Stimulated activated CD4-positive, alpha-beta T cell treated with anti-CD3 and anti-CD28 coated beads, TNF-alpha, amount 100 ng/mL, for 1 hour (primary cell): ENCODE measurements at places on chromosomes 16 and 17.

GRCh38 chr16:50681021-50681885 lies at the start of gene SNX20:
TSS of gene SNX20 (minus strand) at chr16:50681312. CDS start at chr16:50677526, 3,786 bp downstream.
- no peak for DNase-seq

DNA sequence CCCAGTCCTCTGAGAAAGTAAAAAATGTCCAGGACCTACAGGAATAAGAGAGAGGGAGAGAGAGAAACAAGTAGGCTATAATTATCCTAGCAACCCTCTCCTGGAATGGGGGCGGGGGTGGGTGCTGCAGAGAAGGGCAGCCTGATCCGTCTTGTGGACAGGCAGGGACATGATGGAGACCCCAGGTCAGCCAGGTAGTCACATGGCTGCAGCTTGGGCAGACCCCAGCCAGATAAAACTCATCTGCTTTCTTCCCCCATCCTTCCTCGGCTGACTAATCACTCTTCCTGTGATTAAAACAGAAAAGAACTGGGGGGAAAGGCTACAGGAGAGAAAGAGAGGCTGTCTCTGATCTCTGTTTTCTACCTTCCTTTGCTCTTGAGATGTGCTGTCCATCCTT lies 32.6 kb downstream of the COPZ2 start:
- DNase-seq: no peak

GRCh38 chr17:18218756-18219415 lies 6.5 kb upstream of the LLGL1 start:
- DNase-seq: no peak

- no peak for DNase-seq
These were observed 38.4 kb downstream of the TOM1L2 start for GRCh38 chr17:17933775-17934174.

GRCh38 chr16:56373003-56373402 lies 52.3 kb downstream of the AMFR start:
- no peak for DNase-seq

DNA sequence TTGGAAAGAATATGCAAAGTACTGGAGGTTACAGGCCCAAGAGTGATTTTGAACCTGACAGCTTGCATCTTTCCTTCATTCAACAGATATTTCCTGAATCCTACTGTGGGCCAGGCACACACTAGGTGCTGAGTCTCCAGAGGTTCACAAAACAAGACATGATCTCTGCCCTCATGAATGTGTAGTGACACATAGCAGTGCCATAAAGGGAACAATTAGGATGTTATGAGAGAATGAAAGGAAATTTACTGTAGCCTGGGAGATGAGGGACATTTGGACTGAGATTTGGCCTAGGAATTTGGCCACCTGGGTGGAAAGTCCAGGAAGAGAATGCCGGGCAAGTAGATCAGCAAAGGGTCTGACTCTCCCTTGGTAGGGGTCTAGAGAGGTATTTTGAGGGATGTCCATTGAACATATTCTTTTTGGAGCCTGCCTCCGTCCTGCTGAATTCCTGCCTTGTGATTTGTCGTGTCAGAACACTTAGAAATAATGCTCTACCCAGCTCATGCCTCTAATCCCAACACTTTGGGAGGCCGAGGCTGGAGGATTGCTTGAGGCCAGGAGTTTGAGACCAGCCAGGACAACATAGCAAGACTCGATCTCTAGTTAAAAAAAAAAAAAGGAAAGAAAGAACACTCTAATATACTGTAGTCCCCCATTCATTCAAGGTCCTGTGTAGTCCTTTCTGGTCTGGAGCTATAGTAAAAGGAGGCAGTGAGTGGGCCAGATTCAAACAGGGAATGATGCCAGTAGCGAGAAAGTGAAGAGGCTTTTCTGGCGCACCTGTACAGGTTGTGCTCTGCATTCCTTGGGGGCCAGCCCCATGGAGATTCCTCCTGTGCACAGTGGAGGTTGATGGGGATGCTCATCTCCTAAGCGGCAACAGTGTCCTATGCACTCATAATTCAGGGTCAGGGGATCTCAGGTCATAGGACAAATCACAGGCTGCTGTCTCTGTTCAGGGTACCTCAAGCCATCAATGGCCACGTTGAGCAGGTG lies 90.6 kb upstream of the CLEC18A start:
- no peak for DNase-seq

DNA sequence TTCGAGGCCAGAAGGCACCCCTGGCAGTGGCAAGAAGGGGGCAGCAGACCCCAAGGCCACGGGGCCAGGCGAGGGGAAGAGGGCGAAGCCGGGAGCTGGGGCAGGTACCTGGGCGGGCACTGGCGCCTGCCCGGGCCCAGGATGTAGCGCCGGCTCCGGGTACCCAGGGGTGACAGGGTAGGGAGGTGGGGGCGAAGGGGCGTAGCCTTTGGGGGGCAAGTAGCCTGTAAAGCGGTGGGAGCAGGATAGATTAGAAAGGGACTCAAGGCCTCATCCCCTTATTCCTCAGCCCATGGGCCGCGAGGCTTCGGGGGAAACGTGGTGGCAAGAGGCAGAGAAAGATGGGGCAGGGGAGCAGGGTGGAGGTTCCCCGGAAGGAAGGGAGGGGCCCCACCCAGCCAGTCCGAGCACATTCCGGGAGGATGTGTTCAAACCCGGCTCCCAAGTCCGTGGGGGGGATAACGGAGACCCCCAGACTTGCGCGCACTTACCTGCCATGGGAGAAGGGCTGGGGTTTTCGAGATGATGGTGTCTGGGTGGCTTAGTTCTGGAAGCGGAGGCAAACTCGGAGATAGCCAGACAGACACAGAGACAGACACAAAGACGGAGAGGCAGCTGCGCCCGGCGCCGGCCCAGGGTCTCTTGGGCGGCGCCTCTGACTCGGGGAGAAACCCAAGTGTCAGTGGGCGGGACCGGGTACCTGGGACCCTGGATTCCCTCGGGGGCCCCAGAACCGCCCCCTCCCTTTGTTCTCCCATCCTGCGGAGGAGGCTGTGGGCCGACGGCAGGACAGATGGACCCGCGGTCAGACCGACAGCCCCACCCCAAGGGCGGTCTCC lies 493 bp downstream of the PLSCR3 start:
- DNase-seq: peak; percentile 31

- no peak for DNase-seq
These were observed 166.8 kb upstream of the TBX2 start for GRCh38 chr17:61232871-61233270.

GRCh38 chr16:69812688-69813014 lies 50.5 kb downstream of the WWP2 start:
- no peak for DNase-seq

DNA sequence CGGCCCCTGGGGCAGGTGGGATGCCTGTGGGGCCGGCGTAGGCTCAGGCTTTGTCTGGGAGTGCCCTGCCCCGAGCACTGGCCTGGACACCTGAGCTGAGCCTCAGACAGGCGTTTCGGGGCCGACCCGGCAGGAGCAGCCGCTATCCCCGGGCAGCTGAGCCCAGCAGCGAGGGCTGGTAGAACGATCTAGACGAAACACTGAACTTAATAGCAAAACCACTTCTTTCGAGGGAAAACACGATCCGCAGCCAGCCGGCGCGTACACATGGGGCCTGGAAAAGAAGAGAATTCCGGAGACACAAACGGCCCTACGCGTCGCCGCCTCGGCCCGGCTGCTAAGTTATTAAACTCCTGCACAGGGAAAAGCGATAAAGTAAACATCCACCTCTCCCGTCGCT lies 22.0 kb upstream of the SSTR5 start:
- no peak for DNase-seq

- DNase-seq: no peak
These were observed 143.0 kb upstream of the NOL11 start for GRCh38 chr17:67574658-67575293.

DNA sequence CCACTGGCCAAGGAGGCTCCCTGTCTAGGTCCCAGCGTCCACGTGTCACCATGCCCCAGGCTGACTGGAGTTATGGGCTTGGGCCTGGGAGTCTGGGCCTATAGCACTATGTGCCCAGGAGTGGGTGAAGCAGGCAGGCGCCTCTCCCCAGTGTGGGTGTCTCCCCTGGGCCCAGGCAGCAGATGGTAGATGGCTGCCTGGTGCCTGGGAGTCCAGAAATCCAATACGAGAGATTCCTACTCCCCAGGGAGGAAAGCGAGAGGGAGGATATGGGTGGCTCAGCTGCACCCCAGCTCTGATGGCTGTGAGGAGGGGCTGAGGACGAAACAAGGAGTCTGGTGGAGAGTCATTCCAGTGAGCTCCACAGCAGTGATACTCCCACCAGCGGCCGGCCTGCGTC lies 5.0 kb downstream of the KCNH6 start:
- DNase-seq: no peak

GRCh38 chr16:19699472-19699871 lies 18.6 kb downstream of the KNOP1 start:
- DNase-seq: no peak

GRCh38 chr16:49277386-49277742 lies 4.3 kb downstream of the CBLN1 start:
- DNase-seq: no peak

GRCh38 chr17:28154214-28154613 lies 111.7 kb downstream of the NLK start:
- no peak for DNase-seq

DNA sequence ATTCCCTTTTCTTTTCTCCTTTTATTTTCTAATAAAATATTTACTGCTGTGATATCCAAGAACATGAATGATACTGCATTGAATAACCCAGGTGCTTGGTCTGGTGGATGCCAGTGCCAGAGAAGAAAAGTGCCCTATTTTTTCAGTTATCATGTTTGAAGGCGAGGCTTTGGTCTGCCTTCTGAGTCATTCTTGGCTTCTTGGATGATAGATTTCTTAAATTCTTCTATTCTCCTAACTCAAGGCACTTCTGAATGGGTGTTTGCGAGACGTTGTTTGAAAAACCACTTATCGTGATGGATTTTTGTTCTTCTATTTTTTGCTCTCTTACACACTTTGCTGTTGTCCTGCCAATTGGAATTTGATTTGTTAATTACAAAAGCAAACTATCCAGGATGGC lies 66.7 kb downstream of the FTO start:
- DNase-seq: no peak

DNA sequence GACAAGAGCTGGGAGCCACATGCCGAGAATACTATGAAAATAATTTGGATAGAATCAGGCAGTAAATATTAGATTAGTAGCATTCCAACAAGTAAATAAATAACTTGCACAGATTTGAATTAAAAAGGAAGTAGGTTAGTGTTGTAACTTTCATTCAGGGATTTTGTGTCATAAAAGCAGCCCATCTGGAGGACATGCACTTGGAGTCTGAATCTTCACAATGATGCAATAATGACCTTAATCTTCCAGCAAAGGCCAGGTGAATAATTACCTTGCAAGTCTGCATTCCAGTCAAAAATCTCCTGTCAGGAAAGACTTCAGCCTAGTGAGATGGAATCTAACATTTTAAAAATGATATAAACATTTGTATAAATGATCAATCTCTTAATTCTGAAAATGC lies 518.1 kb downstream of the KCNJ2 start:
- DNase-seq: no peak

- DNase-seq: no peak
These were observed 3.7 kb downstream of the KLHDC4 start for GRCh38 chr16:87762071-87762571.

GRCh38 chr17:78558989-78559388 lies 18.2 kb downstream of the DNAH17 start:
- DNase-seq: no peak

DNA sequence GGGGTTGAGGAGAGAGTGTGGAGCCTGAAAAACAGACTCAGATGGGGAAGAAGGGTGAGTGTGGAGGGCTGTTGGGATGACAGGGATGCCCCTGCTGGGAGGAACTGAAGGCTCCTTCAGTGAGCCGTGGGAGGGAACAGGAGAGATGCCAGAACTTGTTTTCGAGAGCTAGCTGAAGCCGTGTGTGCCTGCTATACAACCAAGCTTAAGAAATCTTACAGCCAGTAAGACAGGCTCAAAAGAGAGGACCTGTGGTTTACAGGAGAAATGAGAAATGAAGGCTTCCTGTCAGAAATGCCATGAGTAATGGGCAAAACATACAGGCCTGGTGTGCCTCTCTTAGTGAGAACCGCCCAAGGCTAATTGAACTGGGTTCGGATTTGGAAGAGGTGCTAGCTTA lies 99.6 kb downstream of the SPACA3 start:
- no peak for DNase-seq

- no peak for DNase-seq
These were observed 16.3 kb downstream of the IRF8 start for GRCh38 chr16:85915125-85915845.

DNA sequence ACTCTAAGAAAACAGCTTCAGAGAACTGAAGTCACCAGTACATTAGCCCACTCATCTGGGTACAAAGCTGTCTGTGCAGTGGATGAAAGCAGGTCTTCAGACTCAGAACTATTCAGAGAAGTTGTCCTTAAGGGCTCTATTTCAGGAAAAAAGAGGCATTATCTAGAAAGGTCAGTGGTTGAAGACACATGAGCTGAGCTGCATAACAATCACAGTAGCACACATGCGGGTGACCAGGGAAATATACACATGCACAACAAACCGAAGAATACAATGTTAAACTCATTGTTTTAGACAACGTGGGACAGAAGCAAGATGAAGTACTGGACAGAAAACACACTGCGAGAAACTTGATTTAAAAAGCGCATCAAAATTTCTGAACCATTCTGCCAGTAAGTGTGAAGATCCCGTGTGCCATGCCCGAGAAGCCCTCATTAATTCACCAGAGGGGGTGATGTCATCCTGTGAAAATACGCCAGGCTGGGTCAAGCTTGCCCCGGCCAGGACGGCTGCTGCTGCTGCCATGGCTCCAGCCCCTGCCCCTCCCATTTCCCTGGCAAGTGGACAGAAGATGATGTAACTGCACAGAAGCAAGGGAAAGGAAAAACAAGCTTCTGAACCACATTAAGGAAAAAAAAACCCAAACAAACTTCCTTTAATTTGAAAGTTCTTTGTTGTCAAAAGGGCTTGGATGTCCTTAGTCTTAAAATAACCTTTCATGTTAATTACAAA lies 10.1 kb downstream of the DYNC1LI2 start:
- no peak for DNase-seq

GRCh38 chr17:70091005-70091568 lies 16.1 kb downstream of the KCNJ16 start:
- DNase-seq: no peak

- no peak for DNase-seq
These were observed 5.7 kb downstream of the DLG4 start for GRCh38 chr17:7213895-7214299.

DNA sequence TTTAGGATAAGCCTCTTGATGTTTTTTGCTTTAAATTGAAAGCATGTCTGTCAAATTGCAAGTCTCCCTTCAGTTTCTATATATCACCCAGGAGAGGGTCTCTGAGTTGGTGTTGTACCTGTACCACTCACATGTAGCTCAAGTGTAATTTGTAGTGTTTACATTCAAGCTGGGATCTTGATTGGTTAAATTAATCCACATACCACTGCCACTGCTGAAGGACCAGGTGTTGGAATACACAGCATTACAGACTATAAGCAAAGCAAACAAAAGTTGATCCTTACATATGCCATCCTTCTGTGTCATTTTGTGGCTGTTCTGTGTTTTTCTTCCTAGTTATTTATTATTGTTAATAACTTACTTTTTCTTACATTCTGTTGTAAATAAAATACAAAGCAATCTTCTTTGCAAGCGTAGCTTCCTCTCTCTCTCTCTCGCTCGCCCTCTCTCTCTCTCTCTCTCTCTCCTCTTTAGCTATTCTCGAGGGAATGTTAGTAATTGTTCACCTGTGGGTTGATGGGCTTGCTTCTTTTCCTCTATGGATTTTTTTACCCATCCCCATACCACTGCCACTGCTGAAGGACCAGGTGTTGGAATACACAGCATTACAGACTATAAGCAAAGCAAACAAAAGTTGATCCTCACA lies 20.8 kb upstream of the NOL11 start:
- DNase-seq: no peak

GRCh38 chr16:4548124-4548523 lies 8.0 kb upstream of the C16orf96 start:
- no peak for DNase-seq
